ENCODE measurements at places on chromosomes 11 and 22. TPM values are rescaled to one million over a fixed set of nuclear protein-coding genes. Genes with fewer than 3 reads are reported as not detected.

- DNase-seq, result no peak
Measured at GRCh38 chr22:38448945-38449745, 5.9 kb downstream of the KCNJ4 start.

- no peak for DNase-seq
Measured at GRCh38 chr22:25688627-25689026, 53.4 kb upstream of the MYO18B start.

DNA sequence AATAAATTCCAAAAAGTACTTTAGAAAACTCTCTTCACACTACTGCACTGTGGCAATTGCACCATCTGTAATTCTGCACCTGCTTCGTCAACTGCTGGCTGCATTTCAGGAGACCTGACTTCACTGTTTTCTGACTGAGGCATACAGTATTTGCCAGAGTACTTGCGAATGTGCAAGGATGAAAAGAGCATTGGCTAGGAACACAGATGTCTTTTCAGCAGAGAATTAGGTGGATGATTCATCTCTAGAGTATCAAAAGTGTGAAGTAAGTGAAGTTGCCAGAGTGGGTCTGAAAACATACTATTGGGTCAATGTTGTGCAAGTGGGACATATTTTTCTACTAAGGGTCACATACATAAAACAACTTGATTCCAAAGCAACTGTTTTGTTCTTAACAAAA is 427.5 kb upstream of the CCDC90B start:
- no peak for DNase-seq

- no peak for DNase-seq
Measured at GRCh38 chr11:12354750-12355545, 22.4 kb upstream of the PARVA start.

Gene OR4S2
- not detected for total RNA-seq

Gene XKR3
- not detected for total RNA-seq

Gene TNNI2
- total RNA-seq, result not detected

Gene NFAM1
- not detected for total RNA-seq
